Kasumi-1 (cell line): ENCODE measurements at places on chromosomes 11 and 22.

GRCh38 chr11:4194889-4195288, 100.3 kb downstream of the RRM1 start:
- DNase-seq, result no peak

DNA sequence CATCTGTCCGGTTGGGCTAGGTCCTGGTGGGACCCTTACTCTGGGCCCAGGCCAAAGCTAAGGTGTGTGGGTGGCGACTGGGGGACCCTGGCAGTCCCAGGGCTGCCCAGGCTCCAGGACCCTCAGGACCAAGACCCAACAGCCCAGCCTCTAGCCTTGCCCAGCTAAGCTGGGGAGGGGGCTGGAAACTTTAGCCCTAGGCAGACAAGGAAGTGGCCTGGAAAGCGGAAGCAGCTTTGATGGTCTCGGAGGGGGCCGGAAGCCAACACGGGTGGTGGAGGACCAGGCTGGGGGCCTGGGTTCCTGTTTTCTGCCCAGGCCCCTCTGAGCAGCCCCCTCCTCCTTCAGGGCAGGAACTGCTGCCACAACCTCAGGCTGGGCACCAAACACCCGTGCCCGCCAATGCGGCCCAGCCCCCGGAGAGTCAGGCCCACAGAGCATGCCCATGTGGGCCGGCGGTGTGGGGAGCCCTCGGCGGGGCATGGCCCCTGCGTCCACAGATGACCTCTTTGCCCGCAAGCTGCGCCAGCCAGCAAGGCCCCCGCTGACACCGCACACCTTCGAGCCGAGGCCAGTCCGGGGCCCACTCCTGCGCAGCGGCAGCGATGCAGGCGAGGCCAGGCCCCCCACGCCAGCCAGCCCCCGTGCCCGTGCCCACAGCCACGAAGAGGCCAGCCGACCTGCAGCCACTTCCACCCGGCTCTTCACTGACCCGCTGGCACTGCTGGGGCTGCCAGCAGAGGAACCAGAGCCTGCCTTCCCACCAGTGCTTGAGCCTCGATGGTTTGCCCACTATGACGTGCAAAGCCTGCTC, 2.8 kb downstream of the SIPA1 start:
- DNase-seq, result peak; percentile 86

GRCh38 chr11:43197379-43197778, 114.4 kb upstream of the API5 start:
- DNase-seq, result peak; percentile 44

GRCh38 chr11:113331441-113331840, 17.1 kb downstream of the TTC12 start:
- DNase-seq, result no peak

DNA sequence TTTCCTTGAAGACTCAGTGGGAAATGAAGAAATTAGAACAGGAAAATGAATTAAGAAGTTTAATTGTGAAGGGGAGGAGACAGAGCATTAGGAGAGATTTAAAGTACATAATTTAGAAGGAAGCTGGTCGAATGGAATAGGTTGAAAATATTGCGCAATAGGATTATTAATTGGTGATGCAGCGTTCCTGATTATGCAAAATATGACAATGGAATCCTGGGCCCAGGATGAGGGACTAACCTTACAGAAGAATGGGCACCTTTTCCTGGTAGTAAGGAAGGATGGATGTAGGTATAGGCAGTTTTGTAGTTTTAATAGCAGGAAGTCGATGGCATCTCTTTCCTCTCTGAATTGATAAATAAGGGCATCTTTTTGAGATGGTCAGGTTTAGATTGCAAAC, 7.8 kb downstream of the TTC12 start:
- no peak for DNase-seq

GRCh38 chr22:49768077-49768910, 59.4 kb downstream of the BRD1 start:
- DNase-seq, result no peak

GRCh38 chr11:74956397-74957015, 7.4 kb downstream of the SPCS2 start:
- DNase-seq, result no peak
